ENCODE measurements at places on chromosomes 7 and 10.

DNA sequence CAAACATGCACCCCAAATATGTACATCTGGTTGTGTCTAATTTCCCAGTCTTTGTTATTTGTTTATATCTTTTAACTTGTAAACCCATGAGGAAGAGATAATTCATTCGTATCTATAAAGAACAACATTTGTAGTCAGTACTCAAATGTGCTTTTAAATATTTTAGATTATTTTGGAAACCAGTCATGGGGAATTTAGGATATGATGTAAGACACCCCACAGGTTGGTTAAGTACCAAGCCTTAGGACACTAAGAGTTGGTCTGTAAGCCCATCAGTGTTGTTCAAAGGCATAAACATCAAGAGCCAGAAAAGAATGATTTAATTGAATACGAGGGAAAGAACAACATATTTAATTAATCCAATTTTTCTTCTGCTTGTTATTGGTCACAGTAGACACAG lies 421.1 kb upstream of the SEMA3C start:
- no peak for DNase-seq

DNA sequence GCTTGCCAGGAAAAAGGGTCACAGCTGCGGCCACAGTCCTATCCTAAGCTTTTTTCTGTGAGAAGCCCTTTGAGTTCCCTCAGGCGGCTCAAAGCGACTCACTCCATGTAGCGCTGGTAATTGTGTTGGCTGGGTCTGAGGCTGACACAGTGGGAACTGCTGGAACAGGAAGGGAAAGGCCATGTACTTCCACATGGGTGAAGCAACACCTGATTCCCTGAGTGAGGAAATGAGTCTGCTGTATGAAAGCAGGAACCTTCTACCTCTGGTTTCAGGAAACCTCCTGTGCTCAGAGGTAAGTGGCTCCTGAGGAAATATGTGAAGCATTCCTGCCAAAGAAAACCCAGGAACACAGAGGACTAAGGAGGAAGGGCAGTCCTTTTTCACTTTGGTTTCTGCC lies 734.6 kb upstream of the SORCS1 start:
- no peak for DNase-seq

DNA sequence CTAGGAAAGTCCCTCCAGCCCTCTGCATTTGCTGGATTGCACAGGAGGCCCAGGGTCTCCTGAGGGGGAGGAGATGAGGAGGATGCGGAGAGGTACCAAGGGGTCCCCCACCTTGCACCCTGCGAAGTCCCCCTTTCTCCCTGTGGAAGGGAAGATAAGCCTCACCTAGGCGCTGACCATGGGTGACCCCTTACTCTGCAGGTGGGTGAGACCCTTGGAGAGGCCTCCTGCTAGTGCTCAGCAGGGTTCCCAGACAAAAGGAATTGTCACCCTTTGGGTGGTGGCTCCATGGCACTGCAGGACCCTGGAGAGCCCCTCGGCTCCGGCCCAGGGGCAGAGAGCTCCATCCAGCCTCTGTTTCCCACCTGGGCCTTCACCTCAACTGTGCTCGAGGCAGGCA lies 107.0 kb upstream of the RET start:
- DNase-seq, result no peak

GRCh38 chr10:55627501-55628051 lies 733.5 kb downstream of the ZWINT start:
- DNase-seq, result peak; percentile 48

DNA sequence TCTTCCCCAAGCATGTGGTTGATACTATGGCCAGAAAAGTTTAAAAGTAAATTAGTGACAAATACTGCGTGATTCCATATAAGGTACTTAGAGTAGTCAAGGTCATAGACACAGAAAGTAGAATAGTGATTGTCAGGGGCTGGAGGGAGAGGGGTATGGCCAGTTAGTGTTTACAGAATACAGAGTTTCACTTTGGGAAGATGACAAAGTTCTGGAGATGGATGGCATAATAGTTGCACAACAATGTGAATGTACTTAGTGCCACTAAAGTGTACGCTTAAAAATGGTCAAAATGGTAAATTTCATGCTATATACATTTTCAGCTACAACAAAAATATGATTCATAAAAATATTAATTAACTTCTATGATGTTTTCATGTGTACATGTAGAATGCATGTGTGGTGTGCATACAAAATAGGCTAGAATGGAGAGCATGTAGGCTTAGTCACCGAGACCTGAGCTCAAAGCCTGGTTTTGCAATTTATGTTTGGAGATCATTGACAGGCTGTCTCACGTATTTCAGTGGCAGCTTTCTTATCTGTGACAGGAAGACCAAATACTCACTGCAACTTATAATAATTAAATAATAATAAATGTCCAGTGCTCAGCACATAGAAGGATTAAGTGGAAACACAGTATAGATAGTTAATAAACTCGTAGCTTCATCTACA lies 625.6 kb downstream of the SUGCT start:
- DNase-seq, result no peak

DNA sequence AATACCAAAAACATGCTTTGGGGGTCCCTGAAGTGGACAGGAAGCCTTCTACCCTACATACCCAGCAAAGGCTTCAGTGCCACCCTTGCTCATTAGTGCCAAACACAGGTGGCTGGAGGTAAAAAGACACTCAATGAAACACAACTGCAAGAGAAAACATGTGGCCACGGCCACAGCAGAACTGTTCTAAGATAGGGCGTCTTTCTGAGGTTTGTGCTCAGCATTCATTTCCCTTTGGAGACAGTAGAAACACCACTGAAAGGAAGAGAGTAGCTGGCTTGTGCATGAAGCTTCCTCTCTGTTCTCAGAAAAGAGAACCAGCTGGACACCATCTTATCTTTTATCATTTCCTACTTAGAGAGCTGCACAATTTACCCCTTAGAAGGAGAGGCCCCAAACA lies 143.0 kb downstream of the PLXNA4 start:
- no peak for DNase-seq

DNA sequence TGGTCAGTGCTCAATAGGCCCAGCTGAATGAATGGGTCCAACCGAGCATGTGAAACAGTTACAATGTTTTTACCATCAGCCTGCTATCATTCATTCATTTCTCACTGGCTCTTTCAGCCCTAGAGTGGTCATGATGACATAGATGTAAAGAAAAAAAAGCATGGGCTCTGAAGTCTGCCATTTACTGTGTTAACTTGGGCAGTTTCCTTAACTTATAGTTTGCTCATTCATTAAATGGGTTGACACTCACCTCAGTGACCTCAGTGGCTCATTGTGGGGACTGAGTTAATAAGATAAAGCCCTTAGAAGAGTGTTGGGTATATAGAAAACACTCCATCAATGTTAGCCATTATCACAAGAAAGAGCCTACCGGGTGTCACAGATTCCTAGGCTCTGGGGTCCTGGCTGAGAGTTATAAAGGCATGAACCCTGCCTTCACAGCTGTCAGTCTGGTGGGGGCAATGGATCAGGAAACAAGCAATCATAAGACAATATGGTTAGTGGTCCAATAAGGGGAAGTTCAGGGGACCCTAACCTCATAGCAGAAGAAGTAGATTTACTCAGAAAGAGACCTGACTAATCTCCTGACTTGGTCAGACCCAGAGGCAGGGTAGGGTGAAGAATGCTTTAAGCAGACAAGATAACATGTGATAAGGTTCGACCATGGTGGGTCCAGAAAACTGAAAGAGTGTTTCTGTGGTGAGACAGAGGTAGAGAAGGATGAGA lies 29.7 kb upstream of the GPAM start:
- DNase-seq, result no peak

- DNase-seq, result no peak
These were observed 3.7 kb downstream of the NAMPT start for GRCh38 chr7:106281127-106281526.

DNA sequence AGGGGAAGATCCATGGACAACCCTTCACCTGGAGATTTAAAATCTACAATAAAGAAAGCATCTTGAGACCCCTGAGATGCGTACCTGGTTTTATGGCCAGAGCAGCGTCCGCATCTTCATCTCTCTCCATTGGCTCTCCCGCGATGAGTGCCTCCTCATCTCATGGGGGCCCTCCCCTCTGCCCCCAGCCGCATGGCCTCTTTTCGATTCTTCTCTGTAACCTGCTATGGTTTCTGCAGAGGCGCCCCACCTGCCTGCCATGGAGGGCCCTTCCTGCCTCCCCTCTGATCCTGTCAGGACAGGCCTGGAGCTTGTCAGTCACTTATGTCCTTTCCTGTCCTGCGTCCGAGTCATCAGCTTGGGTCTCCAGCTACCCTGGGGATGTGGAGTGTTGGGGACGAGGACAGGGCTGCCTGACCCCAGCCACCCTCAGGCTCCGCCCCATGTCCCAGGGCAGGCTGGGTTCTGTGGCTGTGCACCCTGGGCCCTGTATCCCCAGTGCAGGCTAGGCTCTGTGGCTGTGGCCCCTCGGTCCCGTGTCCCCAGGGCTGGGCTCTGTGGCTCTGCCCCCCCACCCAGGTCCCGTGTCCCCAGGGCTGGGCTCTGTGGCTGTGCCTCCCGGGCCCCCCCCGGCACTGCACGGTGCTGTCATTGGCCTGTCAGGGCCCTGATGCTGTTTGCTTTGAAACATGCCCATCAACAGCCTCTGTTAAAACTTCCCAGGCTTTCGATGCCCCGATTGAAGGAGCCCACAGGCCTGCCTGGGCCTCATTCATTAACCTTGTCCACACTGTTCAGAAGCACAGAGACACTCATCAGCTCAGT lies 99.8 kb downstream of the WDR37 start:
- DNase-seq, result peak; percentile 62

GRCh38 chr7:42227021-42227420 lies 10.0 kb downstream of the GLI3 start:
- DNase-seq, result no peak

DNA sequence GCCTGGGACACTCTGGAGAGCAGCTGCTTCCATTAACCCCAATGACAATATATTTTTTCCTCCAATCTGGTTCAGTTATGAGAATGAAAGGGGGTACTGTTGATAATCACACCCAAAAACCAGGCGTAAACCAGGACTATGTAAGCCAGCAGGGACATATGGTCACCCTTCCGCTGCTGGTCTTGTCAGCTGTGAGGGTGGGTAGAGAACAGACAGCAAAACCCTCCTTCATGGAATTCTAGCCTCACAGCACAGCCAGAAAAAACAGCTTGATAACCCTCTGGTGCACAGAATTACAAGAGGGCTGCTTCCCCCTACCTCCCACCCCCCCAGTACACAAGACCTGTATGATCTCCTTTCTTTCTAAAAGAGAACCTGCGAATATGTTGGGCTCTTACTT lies 368.8 kb upstream of the ZMIZ1 start:
- DNase-seq, result no peak

GRCh38 chr10:121323443-121323842 lies 274.8 kb downstream of the FGFR2 start:
- no peak for DNase-seq

DNA sequence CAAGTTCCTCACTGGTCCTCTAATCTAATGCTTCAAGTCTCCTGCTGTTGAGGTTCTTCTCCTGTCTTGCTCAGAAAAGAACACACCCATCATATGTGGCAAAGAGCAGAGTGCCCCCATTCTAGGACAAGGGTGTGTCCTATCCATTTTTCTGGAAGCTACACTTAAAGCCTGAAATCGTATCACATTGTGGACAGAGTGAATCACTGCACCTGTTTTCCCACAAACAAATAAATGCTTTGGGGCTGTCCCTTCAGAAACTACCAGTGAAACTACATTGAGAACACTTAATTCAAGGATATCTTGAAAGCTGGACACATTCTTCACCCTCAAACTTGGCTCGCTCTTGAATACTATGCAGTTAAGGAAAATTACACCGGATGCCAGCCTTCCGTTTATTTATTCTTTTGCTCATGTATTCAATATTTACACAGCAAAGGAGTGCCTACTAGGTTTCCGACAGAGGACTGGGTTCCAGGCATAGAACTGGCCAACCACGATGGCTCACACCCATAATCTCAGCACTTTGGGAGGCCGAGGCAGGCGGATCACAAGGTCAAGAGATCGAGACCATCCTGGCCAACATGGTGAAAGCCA lies 473.0 kb downstream of the GALNT17 start:
- no peak for DNase-seq

GRCh38 chr7:123431075-123431614 lies 103.2 kb downstream of the IQUB start:
- DNase-seq, result no peak

DNA sequence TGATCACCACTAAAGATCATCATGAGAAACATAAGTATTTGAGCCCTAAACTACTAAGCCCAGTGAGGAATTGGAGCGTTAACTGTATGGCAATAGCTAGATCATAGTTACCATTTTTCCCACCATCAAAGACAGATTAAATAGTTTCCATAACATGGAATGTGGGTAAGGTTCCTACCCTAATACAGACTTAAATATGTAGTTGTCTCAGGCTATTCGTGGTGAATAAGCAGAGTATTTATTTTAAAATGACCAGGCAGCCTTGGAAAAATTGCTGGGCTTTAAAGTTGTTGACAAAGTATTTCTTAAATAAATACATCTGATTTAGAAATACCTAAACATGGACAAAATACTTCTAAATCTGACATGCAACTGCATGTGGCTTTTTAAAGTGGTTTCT lies 106.8 kb downstream of the NT5C2 start:
- DNase-seq, result no peak

DNA sequence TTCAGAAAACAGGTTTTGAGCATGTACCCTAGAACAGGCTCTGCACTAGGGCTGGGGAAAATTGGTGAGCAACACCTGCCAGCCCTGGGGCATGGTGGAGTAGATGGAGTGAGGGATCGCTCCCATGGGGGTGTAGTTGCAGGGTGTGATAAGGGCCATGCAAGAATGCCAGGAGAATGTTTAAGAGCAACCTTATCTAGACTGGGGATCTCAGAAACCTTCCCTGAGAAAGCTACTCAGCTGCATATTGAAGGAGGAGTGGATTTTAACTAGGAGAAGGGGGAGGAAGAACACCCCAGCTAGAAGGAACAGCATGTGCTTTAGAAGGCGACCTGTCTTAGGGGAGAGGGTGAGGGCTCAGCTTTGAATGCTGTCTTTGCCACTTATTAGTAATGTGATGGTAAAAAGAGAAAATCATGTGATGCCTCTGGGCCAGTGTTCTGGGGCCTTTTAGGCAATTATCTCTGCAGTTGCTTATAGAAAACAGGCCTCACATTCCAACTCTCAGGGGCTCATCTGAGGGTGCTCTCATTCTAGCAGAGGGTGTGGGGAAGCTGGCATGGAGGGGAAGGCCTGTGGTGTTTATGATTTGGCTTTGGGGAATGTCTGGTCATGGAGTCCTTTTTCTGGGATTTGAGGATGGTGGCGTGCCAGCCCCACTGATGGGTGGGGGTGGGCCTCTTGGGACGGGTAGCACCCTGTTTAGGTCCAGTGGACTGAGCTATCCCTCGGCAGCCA lies 225.4 kb downstream of the BMPER start:
- DNase-seq, result no peak

DNA sequence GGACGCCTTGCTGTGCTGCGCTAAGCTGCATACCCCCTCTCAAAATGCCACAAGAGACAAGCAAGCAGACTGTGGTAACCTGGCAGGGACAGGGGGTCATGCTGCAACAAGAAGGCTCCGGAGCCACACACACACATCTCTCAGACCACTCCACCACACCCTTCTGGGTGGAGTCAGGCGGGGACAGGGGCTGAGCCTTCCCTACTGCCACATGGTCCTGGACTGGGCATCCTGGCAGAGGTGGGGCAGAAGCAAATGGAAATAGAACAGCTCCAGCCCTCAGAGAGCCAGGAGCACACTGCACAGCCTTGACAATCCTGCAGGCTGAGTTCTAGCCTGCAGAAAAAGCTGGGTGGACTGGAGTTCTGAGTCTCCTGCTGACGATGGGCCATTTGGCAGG lies 28.4 kb upstream of the NPFFR1 start:
- no peak for DNase-seq
